Activated naive CD4-positive, alpha-beta T cell (primary cell): ENCODE measurements at places on chromosomes 1 and 21.

DNA sequence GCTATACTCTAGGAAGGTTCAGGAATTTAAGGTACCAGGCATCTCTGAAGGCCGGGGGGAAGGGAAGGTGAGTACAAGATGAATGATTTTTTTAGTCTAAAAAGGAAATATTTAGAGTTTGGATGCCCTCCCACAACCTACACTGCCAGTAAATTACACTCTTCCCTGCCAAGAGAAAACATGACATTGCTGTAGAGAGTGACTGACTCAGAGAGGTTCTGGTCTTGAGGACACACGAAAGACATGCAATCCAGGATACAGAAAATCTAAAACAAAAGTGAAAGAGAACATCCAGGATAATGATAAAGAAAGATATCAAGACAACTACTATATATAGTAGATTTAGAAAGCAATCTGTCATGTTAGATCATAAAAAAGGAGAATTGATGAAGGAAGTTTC lies 200.5 kb downstream of the TYW3 start:
- DNase-seq, result no peak

- DNase-seq, result no peak
Measured at GRCh38 chr1:44484155-44484688, 79.2 kb downstream of the RNF220 start.

- no peak for DNase-seq
Measured at GRCh38 chr21:17931080-17931479, 111.9 kb upstream of the C21orf91 start.

GRCh38 chr1:2860476-2861142 lies 59.1 kb upstream of the TTC34 start:
- no peak for DNase-seq

DNA sequence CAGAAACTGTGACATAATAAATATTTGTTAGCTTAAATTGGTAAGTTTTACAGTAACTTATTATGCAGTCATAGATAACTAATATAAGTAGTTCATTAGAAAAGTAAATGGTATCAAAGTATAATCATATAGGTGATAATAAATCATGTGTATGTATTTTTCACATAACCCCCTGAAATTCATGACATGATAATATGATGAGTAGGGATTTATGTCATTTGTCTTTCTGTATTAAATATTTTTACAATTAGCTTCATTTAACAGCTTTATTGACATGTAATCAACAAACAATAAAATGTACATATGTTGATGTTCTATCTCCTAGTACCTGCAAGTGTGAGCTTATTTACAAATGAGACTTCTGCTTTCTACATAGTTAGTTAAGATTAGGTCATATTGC lies 9.8 kb upstream of the FCGR2A start:
- no peak for DNase-seq

- DNase-seq, result no peak
Measured at GRCh38 chr1:214102907-214103306, 115.1 kb downstream of the PROX1 start.
